ENCODE measurements at places on chromosomes 7 and 10.

GRCh38 chr10:128950159-128950915 lies 516.7 kb upstream of the MGMT start:
- no peak for DNase-seq

DNA sequence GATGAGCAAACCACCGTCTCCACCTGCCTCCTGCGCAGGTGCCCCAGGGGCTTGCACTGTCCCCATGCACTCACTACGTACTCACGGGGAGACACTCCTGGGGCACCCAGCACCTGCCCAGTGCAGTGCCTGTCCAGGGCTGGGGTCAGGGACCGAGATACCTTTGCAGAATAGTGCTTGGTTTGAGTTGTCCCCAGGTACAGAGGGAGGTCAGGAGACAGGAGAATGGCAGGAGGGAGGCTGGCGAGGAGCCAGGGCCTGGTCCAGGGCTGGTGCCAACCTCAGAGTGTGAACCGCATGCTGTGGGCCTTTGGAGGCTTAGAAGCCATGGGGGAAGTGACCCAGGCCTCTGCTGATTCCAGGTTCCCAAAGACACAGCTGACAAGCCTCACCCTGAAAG lies 110.1 kb upstream of the GPR26 start:
- no peak for DNase-seq

DNA sequence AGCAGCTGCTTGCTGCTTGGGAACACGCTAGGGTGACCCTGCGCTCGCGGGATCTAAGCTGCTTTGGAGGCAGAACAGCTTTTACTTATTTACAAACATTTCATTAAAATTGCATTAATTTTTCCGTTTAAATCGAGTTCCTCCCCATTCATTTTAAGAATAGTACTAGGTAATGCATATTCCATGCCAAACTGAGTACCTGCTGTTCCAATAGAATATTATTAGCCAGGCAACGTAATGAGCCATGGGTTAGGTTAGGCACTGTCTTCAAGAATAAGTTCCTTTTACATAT lies 860 bp downstream of the EXOC6 start:
- no peak for DNase-seq

- DNase-seq = no peak
These were observed 11.9 kb downstream of the ZNF804B start for GRCh38 chr7:88771417-88771816.

DNA sequence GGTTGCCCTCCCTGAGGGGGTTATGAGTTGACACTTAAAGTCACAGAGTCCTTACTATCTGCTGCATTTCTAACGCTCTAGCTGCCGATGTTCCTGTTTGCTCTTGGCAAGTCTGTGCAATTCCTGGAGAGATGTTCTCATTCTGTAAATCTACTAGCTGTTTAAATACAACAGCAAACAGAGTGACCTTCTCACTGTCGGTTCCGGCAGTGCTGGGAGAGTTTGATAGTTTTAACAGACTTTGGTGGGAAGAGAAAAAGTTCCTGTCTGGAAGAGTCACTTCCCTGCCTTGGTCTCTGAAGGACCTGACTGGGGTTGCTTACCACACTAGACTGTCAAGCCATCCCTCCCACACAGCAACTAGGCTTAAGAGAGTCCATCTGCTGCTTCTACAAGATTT lies 63.3 kb upstream of the ELMO1 start:
- DNase-seq = no peak

GRCh38 chr7:113891031-113891350 lies 27.8 kb downstream of the PPP1R3A start:
- DNase-seq = no peak

- DNase-seq = no peak
These were observed 421.4 kb upstream of the AUTS2 start for GRCh38 chr7:69176841-69177240.

DNA sequence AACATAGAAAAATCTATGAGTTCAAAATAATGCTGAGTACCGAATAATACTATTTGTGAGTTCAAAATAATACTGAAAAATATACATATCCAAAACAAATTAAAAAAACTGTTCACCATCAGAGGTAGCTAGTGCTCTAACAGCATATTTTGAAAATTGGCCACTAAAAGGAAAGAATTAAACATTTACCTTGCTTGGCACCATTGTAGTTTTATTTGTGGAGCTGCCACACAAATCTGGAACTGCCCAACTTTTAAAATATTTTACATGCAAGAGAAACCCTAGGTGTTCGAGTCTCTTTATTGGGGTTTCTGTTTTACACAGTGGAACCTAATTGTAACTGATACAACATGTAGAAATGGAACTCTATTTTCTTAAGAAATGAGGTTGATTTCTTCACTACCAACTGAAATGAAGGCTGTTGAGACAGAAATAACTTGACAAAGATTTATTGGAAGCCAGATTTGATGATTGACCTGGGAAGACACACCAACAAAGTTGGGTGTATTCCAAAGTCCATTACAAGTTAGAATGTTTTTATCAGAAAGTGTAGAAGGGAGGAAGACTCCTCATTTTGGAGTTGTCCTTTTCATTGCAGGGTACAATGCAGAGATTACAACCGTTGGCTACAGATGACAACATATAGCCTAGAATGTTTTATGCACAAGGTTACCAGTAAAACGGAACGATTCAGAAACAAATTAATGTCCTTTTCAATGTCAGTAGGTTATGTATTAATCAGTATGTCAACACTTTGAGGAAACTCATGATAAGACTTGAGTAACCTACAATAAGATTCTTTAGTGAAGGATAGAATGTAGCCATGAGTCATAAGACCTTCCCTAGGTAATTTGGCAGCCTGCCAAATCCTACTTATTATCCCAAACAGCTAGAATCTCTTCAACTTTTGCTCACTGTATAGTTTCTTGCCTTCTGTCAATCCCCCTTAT lies 73.8 kb upstream of the PAPSS2 start:
- no peak for DNase-seq

- no peak for DNase-seq
These were observed 262.2 kb downstream of the FZD1 start for GRCh38 chr7:91526404-91526803.

DNA sequence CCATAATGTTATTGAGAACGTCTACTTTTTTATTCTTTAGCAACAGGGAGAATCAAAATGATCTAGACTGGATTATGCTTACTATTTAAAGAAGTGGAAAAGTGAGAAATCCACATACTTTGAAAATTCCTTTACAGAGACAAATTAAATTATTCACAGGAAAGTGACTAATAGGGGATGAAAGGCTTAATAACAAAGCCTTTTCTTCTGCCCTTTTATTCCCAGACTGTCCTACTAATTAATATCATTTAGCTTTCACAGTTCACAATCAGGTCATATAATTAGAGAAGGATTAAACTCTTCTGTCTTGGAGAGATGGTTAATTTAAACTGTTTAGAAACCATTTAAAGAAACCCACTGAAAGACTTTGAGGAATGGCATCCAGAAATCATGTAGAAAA lies 58.8 kb downstream of the ARL4A start:
- no peak for DNase-seq

GRCh38 chr7:13848681-13849131 lies 140.8 kb downstream of the ETV1 start:
- DNase-seq = no peak

DNA sequence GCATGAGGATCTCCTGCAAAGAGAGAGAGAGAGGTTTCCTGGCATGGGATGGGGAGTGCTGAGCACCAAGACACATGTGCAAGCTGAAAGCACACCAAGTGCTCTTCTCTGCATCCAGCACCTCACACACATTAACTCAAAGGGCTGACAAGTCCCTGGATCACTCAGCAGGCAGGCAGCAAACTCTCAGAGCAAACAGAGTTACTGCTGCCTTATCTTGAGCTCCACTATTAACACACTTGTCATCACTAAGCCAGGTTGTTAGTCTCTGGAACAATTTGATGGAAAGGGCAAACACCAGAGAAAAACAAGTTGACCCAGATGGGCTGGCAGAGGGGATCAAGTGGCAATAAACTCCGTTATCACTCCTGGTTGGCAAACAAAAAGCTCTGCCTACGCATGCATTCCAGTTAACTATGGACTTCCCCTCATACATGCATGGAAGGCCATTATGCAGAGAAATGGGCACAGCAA lies 349.9 kb downstream of the KCNMA1 start:
- no peak for DNase-seq

DNA sequence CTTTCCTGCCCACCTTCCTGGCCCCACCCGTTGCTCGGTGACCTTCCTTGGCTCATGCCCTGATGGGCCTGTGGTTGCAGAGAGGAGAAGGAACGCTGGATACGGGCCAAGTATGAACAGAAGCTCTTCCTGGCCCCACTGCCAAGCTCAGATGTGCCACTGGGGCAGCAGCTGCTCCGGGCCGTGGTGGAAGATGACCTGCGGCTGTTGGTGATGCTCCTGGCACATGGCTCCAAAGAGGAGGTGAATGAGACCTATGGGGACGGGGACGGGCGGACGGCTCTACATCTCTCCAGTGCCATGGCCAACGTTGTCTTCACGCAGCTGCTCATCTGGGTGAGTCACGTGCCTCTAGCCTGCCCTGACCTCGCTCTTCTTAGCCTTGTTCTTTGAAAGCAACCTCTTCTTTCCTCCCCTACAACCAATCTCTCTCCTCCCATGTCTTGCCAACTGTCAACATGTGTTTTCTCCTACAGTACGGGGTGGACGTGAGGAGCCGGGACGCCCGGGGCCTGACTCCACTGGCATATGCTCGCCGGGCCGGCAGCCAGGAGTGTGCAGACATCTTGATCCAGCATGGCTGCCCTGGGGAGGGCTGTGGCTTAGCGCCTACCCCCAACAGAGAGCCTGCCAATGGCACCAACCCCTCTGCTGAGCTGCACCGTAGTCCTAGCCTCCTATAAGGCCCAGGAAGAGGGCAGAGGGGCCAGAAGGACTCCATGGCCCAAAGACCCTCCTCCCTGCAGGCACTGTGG lies 24.1 kb downstream of the GBX1 start:
- no peak for DNase-seq

GRCh38 chr7:1848911-1849311 lies 178.8 kb downstream of the ELFN1 start:
- DNase-seq = no peak

- DNase-seq = no peak
These were observed 6.5 kb upstream of the TSPAN13 start for GRCh38 chr7:16747102-16747501.

GRCh38 chr7:98051118-98051744 lies 55.4 kb upstream of the LMTK2 start:
- peak; percentile 44 for DNase-seq

DNA sequence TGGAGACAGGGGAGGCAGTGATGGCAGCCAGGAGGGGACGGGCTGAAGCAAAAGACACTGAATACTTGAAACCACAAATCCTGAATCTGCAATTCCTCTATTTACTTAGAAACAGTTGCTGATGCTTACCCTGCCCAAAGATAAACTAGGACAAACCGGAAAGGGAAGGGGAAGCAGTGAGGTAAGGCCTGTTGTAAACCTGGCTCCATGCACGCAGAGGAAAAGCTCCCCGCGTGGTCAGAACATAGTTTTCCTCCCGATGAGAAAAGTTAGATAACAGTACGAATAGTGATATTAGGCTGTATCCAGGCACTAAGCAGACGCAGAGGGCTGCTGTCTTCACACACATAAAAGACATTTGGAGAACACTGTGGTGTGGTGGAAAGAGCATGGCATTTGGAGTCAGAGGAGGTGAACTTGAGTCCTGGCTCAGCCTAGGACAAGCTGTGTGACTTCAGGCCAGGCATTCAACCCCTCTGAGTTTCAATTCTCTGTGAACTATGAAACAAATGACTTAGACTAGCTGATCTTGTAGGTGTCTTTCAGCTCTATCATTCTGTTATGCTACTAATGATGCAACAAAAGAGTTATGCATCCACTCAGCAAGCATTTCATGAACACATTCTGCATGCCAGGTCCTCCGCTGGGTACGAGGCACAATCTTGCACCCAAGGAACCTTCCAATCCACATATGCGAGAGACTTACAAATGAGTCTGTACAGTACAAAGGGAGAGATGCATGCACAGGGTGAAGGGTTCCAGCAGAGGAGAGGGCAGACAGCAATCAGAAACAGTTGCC lies 80.9 kb downstream of the SORBS1 start:
- DNase-seq = no peak

DNA sequence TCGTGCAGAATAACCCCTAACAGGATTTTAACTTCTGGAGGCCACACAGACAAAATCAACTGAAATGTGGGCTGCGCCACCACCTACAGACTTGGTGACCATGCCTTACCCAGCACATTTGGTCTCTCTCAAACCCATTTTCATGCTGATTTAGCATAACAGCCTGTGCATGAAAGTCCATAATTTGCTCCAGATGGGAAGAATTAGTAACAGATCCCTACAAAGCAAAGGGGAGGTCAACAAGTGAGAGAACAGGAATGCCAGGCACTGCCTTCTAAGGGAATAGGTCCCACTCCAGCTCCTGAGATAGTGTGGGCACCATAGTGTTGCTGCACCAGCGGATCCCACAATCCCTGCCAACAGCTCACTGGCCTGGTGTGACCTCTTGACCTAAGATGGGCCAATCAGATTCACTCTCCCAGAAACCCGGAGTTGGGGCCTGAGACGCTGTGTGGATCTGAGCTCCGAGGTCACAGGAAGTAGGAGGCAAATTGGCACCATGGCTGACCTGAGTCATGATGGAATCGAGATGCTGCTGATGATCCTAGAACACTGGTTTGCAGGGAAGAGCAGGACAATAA lies 32.4 kb downstream of the SLIT1 start:
- DNase-seq = no peak

GRCh38 chr10:31864834-31865518 lies 63.7 kb downstream of the ARHGAP12 start:
- no peak for DNase-seq

DNA sequence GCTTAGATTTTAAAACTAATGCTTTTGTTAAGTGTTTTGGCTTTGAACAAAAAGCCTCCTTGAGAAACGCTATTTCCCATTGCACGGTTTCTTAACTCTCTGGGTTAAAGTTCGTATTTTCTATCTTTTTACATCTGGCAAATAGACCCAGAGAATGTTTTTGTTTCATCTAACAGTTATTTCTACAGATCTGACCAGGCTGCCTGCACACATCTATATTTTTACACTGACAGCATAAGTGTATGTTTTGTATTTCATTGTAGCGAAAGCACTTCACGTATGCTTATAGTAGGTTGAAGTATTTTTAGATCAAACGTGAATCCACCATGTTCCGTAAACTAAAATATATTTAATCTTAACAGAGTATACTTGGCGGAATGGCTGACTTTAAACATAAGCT lies 477.3 kb downstream of the SDK1 start:
- no peak for DNase-seq

- DNase-seq = no peak
These were observed 106.6 kb downstream of the POU6F2 start for GRCh38 chr7:39084349-39084748.

- DNase-seq = no peak
These were observed 1.2 kb downstream of the FAM180A start for GRCh38 chr7:135747366-135747765.

DNA sequence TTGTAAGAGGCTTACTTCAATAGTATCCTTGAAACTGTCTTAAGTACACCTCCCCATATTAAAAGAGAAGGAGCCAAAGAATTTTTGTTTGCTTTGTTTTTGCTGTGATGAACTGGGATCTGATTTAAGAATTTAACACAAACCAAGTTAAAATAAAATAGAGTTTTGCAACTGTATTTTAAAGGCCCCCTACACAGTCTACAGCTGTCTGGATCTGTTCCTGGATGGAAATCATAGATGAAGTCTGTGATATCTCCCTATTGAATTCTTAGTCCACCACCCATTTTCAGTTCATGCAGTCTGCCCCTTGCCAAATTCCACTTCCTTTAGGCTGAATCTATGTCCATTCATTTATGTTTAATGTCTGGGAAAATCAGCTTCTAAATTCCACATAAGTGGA lies 169.8 kb upstream of the MEOX2 start:
- DNase-seq = no peak

- no peak for DNase-seq
These were observed 127.2 kb downstream of the PPP1R17 start for GRCh38 chr7:31814187-31814586.
